ENCODE measurements at places on chromosomes 3 and 15. TPM values are rescaled to one million over a fixed set of nuclear protein-coding genes. Genes with fewer than 3 reads are reported as not detected.

The LMOD3 gene
- total RNA-seq, result not detected

The USP8 gene
- total RNA-seq, result 83.1 TPM

The TTLL13 gene
- 0.10 TPM for total RNA-seq

The ACP3 gene
- total RNA-seq, result not detected

The TM4SF1 gene
- 247 TPM for total RNA-seq

The TUSC7 gene
- not detected for total RNA-seq

The LTK gene
- total RNA-seq, result 0.25 TPM

The MB21D2 gene
- 13.9 TPM for total RNA-seq

The TGM4 gene
- total RNA-seq, result 0.35 TPM

The GHSR gene
- total RNA-seq, result not detected

The NR2E3 gene
- total RNA-seq, result 0.45 TPM

The CD96 gene
- total RNA-seq, result 0.05 TPM

The GOLGA6L9 gene
- 0.69 TPM for total RNA-seq

The ZNF80 gene
- total RNA-seq, result not detected

The AHSG gene
- total RNA-seq, result not detected

The ANKRD63 gene
- not detected for total RNA-seq

The SHF gene
- 0.17 TPM for total RNA-seq

The XXYLT1 gene
- total RNA-seq, result 18.4 TPM

The MYL3 gene
- 4.7 TPM for total RNA-seq

The SEC22A gene
- total RNA-seq, result 74.0 TPM

- DNase-seq, result no peak
Observed at GRCh38 chr3:45682786-45683185, 6.4 kb upstream of the SACM1L start.

GRCh38 chr15:38589502-38589901, 24.9 kb upstream of the RASGRP1 start:
- peak; percentile 91 for DNase-seq

DNA sequence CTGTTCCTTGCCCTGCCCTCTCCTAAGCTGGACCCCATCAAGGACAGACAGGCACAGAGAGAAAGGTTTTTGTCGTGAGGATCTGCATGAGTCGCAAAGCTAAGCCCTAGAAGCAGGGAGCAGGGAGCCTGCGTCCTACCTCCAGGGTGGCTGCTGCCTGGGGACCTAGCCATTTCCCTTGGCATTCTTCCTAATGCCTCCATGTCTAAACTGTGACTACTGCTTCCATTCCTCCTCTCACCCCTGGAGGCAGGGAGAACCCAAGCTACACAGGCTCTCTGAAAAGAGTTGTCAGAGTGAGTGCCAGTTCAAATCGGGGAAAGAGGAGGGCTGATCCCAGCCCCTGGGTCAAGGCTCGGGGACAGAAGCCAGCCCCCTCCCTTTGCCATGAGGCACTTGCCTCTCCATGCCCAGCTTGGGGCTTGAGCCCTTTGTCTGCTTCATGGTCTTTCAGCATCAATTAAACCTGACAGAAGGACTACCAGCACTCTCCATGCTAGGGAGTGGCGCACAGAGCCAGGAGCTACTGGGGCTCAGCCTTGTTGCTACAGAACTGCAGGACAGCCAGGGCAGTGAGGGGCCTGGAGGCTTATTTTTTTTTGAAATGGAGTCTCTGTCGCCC, 2.4 kb downstream of the GCHFR start:
- no peak for DNase-seq

DNA sequence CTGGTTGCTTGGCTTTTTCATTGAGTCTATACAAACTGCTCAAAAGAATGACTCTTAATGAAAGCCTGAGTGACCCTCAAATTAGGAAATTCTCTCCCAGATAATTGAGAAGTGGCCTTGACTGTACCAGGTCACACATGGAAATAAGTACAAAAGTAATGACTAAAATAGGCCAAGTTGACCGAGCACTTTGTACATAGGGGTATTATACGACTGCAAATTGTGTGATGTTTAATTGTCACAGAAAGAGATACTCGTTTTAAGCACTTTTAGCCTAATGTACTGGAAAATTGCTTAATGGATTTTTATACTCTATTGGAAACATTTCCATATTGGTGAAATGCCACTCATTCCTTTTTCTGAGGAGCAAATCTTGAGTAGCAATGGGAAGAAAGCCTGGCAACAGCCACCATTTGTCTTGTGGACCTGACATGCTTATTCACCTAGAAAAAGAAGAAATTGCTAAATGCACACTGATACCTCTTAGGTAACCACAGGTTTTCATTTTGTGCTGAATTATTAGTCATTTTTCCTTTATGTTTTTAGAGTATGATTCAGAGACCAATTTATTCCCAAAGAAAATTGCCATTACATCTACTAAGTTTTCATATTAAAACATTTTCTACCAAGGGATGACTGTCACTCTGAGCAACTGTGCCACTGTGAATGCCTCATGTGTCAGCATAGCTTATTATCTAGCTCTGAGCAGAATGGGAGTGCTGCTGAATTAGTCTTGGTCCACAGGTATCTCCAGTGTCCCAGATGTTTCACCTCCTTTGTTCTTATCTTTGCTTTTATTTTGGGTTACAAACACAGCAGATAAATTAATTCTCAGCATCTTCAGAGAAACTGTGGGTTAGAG, 8.9 kb upstream of the PXK start:
- DNase-seq, result no peak

GRCh38 chr3:115487968-115488367, 135.3 kb upstream of the GAP43 start:
- no peak for DNase-seq

DNA sequence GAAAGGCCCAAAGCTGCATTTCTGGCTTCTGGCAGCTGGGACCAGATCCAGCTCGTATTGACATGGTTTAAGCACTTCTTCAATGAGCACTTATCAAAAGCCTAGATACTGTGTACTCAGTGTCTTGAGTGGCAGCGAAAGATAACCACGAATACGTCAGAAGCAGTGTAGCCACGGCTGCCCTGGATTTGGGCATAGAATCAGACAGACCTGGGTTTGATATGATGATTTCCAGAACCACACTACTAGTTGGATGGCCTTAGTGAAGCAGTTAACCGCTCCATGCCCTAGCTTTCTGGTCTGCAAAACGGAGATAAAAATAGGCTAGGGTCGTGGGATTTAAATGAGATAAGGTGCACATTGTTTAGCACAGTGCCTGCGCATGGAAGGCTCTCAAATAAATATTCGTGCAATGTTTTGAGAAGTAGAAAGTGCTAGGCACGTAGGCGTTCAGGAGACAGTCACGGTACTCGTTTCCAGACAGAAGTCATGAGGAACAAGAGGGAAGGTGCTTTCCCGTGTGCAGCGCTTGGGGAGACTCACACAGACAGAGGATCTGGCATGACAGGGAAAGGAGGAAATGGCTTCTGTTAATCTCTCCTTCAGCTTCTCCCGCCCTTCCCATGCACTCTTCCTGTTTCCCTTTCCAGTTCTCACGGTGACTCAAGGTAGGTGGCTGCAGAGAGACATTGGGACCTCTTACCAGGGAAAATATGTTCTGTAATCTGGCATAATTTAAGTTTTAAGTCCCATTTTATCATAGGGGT, 70.3 kb downstream of the CCNL1 start:
- DNase-seq, result peak; percentile 39

DNA sequence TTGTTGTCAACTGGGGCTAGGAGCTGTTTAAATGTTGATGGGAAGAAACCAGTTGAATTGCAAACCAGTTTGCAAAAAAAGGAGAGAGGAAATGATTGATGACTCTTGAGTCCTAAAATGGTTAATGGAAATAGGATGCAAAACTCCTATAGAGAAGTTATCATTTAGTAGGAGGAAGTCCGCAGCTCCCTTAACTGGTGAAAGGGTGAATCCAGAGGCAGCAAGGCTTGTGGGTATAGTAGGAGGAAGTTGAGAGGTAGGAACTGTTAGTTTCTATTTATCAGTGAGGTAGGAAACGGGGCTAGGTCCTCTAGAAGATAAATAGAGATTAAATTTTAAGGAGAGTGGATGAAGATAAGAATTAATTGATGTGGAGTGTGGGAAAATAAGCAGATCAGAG, 15.4 kb downstream of the IREB2 start:
- DNase-seq, result no peak

DNA sequence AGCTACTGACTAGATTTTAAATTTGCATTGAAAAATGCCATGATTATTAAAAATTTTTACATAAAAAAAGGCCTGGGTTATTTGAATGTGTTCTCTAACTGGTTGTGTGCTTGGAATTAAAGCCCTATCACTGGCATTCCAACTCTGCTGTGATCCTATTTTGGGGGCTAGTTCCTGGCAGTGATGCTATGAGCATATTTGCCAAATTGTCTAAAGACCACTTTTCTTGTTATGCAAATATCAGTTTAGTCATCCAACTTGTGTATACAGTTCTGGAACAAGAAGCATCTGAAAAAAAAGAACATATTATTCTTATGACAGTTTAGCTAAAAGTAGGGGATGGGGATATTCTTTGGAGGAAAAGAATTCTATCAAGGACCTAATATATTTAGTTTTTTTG, 243.4 kb upstream of the ZNF717 start:
- DNase-seq, result no peak

DNA sequence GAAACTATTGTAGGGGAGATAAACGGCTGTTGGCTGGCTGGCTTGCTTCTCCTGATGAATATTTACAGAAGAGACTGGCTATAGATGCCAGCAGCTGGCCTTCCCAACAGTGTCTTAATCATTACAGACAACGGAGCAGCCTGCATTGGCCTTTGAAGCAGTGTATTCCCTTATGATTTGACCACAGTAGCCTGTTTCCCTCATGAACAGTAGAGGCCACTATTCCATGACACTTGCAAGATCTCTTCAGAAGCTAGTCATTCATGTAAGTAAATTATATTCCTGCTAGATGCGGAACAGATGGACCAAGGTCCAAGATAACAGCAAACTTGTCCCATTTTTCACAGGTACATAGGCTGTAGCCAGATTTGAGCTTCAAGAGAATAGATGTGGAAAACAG, 47.3 kb downstream of the TMCO5A start:
- DNase-seq, result peak; percentile 67

GRCh38 chr15:101642361-101642760, 9.8 kb downstream of the TM2D3 start:
- DNase-seq, result peak; percentile 12

DNA sequence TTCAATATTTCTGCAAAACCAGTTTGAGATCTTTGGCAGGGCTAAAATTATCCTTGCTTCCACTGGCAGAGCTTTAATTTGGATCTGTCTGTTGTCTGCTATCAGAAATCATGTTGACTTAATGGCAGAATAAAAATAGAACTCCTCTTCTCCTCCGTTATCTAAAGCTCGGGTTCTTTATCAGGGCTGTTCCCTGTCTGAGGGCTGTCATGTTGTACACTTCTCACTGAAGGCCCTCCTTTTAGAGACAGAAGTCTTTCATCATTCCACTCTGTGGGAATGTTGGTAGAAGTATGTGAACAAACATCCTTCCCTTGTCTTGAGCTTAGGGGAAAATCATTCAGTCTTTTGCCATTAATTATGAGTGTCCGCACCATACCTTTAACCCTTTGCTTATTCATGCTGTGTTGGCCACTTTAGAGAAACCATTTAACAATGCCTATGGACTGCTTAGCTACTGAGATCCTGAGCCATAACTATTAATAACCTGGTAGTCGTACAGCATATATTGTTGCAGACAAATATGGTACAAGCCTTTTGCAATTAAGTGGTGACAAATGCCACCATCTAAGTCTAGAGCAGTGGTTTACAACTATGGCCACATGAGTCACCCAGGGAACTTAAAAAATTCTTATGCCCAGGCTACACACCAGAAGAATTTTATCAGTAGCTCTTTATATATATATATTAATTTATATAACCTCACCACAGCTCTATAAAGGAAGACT, 226.0 kb upstream of the TPM1 start:
- DNase-seq, result no peak

- DNase-seq, result no peak
Observed at GRCh38 chr3:35966629-35967464, 327.5 kb downstream of the ARPP21 start.

- peak; percentile 93 for DNase-seq
Observed at GRCh38 chr3:28840976-28841376, 439.9 kb upstream of the RBMS3 start.

GRCh38 chr15:91022075-91022831, at the start of gene VPS33B:
Gene VPS33B, minus strand, starts transcription at chr15:91022594. Its CDS starts 345 bp downstream, at chr15:91022249.
- peak; percentile 78 for DNase-seq

GRCh38 chr3:25849641-25850385, 59.9 kb downstream of the OXSM start:
- DNase-seq, result peak; percentile 66

- no peak for DNase-seq
Observed at GRCh38 chr3:39294446-39295183, 14.8 kb upstream of the CX3CR1 start.

GRCh38 chr3:56157693-56158362, 310.4 kb downstream of the ERC2 start:
- DNase-seq, result peak; percentile 69

GRCh38 chr15:56165234-56165633, 78.4 kb downstream of the RFX7 start:
- DNase-seq, result no peak

- no peak for DNase-seq
Observed at GRCh38 chr3:160477750-160478149, 28.2 kb upstream of the TRIM59 start.

DNA sequence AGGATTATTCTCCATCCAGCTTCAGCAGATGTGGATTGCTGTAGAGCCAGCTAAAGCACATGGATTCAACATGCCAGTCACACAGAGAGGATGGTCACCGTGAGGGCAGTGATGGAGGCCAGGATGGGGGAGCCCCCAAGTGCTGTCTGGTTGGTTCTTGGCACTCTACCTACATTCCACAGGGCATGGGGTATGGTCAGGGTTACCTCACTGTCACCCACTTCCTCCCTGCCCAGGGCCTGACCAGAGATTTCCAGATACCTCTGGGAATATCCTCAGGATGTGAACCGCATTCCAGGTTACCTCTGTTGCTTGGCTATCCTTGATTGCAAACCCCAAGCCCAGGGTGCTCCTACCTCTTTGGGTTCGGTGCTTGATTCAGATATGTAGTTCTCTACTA, 147.3 kb upstream of the TRIM42 start:
- peak; percentile 17 for DNase-seq

GRCh38 chr3:112459750-112460149, 39.5 kb downstream of the BTLA start:
- no peak for DNase-seq

- peak; percentile 42 for DNase-seq
Observed at GRCh38 chr3:62201438-62202035, 171.8 kb downstream of the FEZF2 start.

GRCh38 chr3:73452729-73453128, 172.0 kb downstream of the PDZRN3 start:
- no peak for DNase-seq

GRCh38 chr3:163671201-163671600, 1407.1 kb downstream of the SI start:
- DNase-seq, result no peak

- no peak for DNase-seq
Observed at GRCh38 chr3:108501535-108501934, 8.9 kb downstream of the MYH15 start.

DNA sequence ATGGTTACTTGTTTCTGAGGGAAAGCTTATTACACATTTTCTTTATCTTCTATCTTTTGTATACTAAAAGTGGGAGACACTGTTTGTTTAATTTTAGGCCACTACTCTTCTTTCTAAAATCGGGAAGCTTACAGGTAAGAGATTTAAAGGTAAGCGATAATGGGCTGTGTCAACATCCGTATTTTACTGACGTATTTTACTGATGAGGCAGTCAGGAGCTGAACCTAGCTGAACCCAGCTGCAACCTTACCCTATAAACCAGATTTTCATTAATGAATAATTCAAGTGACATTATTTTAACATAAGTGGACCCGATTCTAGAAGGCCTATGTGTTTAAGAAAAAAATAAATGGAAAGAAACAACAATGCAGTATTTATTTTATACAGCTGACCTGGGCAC, 13.1 kb downstream of the PSMD6 start:
- DNase-seq, result no peak

- DNase-seq, result no peak
Observed at GRCh38 chr3:152921351-152921750, 86.4 kb downstream of the P2RY1 start.

Measured in renal cortical epithelial cell (primary cell).